ENCODE measurements at places on chromosomes 12 and 14. TPM values are rescaled to one million over a fixed set of nuclear protein-coding genes. Genes with fewer than 3 reads are reported as not detected.

- DNase-seq: no peak
Measured at GRCh38 chr12:4743046-4743445, 22.8 kb downstream of the GALNT8 start.

The TEDC1 gene
- total RNA-seq: 3.5 TPM

- no peak for DNase-seq
Measured at GRCh38 chr14:58760121-58760520, 122.4 kb downstream of the DACT1 start.

DNA sequence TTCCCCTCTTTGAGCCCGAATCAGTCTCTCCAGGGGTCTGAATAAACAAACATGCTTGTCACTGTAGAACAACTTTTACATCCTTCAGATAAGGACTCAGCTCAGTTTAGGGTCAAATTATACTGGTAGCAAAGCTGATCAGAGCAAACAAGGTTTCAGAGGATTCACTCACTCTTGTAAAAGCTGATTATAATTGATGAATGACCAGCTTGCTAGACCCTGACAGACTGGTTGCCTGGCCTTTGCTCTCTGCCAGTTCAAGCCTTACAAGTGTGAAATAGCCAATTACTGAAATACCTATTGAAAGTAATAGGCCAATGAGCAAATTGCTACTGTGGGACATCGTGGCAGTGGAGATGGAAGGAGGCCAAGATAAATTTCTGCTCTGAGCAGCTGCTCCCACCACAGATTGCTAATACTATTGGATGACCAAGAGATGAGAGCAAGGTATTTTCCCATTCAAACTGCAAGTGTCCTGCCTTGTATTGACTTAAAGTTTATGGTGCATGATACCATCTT, 177.6 kb downstream of the PDZRN4 start:
- DNase-seq: no peak

The TRIM9 gene
- total RNA-seq: 0.67 TPM

The CD27 gene
- not detected for total RNA-seq

DNA sequence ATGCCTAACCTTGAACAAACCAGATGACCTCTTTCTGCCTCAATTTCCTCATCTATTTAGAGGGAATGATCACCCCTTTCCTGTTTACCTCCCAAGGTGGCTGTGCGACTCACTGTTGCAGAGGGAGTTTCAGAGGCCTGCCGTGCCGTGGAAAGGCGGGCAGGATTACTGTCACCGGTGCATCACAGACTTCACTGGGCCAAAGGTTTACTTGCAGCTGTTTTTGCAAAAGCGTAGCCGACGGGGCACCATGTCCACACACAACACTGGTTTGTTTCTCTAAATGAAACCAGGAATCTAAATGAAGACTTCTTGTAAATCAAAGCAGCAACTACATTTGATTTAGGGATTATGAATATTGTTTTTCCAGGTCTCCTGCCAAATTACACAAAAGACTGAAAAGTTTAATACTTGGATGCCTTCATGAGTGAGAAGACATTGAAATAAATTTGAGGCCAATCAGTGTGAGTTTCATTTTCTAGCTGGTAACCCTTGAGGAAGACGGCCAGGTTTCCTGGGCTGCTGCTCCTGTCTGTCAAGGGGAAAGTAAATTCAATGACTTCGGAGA, 696.1 kb upstream of the TMEM132C start:
- DNase-seq: no peak

The PIANP gene
- not detected for total RNA-seq

DNA sequence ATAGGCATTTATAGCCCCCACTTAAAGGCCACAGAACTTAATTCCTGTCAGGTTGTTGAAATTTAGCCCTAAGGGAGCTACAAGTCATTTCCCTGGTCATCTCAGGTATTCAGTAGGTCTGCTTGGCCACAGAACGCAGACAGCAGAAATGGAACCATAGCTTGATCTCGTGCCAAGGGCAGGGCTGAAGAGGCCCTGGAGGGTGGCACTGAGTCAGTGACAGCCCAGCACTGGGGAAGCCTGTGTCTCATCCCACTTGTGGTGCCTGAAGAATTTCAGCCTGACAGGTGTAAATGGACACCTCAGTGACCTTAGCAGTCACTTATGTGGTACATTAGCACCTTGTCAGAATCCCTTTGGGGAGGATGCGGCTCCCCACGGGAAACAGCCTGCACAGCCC, 6.6 kb downstream of the PRKAB1 start:
- DNase-seq: no peak

DNA sequence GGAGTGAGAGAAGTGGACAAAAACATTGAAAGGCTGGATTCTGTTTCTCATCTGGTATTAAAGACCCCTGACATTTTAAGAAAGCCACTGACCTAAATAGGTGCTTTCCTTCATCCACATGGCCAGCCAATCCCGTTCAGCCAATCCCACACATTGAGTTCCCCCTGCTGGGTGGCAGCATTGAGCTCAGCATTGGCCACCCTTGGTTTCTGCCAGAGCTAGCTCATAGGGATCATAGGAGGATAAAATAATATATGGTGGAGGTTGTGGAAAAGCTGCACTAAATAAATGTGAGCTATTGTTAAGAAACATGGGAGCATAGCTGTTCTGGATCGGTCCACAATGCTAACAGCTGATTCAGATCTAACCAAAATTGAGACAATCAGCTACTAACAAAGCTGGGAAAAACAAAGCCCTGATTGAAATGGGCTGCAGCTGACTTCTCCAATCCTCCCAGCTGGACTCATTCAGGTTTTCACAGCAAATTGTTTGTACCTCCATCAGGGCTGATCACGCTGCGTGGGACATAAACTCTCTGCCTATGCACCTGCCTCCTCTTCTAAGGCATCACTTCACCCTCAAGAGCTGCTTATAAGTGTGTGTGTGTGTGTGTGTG, 256.5 kb downstream of the EMP1 start:
- DNase-seq: no peak

GRCh38 chr14:50964683-50965390, 20.6 kb upstream of the PYGL start:
- DNase-seq: peak; percentile 96

The CLEC1B gene
- not detected for total RNA-seq

GRCh38 chr14:76007852-76008251, 22.3 kb downstream of the IFT43 start:
- DNase-seq: no peak

The MYF6 gene
- not detected for total RNA-seq

- no peak for DNase-seq
Measured at GRCh38 chr12:124627956-124628355, 60.5 kb upstream of the NCOR2 start.

The CTSG gene
- not detected for total RNA-seq

- no peak for DNase-seq
Measured at GRCh38 chr12:108207791-108208730, 79.0 kb downstream of the WSCD2 start.

- no peak for DNase-seq
Measured at GRCh38 chr14:23052671-23053070, 4.6 kb downstream of the CDH24 start.

GRCh38 chr12:27635349-27635972, 60.8 kb upstream of the REP15 start:
- peak; percentile 46 for DNase-seq

GRCh38 chr12:47982770-47983169, 19.4 kb downstream of the TMEM106C start:
- no peak for DNase-seq

The SSPN gene
- total RNA-seq: 1.4 TPM

DNA sequence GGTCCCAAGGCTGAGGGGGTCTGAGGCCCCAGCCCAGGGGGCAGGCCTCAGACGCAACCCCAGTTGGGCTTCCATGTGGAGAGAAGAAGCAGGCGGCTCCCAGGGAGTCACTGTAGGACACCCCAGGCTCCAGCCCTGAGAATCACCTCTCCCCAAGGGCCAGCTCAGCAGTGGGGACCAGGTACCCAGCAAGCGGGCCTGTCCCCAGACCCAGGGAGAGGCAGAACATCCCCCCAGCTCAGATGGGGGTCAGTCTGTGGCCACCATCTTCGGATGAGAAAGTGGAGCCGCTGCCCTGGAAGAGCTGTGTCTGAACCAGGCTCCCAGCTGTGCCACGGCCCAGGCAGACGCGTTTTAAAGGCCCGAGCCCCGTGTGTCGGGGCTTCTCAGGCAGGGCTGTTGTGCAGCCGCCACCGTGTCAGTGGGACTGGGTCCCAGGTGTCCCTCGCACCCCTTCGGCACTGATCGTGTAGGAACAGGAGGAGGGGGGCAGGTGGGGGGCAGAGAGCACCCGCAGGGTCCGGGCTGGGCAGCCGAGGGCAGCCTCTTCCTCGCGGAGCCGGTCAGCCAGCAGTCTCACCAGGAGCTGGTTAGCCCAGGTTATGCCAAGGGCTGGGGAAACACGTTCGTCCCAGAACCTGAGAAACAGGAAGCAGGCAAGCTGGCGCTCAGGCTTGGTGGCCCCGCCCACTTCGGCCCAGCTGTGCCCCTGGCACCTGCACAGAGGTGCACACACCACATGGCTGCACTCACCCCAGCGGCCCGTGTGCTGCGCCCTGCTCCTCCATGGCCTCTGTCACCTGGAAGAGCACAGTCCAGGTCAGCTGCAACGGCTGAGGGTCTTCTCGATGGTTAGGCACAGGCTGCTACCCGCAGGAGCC, 16.6 kb downstream of the XRCC3 start:
- DNase-seq: no peak

- DNase-seq: no peak
Measured at GRCh38 chr12:55733021-55733555, 4.3 kb upstream of the CD63 start.

DNA sequence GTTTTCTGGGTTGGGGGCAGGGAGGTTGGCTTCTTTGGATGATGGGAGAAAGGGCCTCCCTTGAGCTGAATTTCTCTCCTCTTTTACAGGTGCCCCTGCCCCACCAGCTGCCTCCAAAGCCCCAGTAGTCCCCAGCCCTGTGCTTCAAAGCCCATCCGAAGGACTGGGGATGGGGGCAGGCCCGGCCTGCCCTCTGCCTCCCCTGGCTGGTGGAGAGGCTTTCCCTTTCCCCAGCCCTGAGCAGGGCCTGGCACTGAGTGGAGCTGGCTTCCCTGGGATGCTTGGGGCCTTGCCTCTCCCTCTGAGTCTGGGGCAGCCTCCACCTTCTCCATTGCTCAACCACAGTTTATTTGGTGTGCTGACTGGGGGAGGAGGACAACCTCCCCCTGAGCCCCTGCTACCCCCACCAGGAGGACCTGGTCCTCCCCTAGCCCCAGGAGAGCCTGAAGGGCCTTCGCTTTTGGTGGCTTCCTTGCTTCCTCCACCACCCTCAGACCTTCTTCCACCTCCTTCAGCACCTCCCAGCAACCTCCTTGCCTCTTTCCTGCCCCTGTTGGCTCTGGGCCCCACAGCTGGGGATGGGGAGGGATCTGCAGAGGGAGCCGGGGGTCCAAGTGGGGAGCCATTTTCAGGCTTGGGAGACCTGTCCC, 4.0 kb downstream of the MBD6 start:
- DNase-seq: no peak

GRCh38 chr12:115785548-115785947, 491.9 kb downstream of the MED13L start:
- no peak for DNase-seq

DNA sequence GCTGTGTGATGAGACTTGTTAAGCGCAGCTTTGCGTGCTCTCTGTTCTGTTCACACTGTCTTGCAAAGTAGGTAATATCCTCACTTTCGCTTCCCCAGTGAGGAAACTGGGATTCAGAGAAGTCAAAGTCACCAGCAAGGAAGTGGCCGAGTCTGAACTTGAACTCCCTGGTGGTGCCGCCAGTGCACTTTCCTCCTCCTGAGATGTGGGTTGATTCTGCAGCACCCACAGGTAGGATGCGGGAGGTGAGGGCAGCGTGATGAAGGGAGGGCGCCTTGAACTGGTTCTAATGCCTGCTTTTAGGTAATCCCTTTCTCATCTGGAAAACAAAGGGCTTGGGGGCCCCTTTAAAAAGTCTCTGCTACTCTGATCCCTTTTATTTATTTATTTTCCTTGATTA, 54.9 kb upstream of the IGF1 start:
- no peak for DNase-seq

- no peak for DNase-seq
Measured at GRCh38 chr14:71408362-71409030, 501.2 kb downstream of the PCNX1 start.

DNA sequence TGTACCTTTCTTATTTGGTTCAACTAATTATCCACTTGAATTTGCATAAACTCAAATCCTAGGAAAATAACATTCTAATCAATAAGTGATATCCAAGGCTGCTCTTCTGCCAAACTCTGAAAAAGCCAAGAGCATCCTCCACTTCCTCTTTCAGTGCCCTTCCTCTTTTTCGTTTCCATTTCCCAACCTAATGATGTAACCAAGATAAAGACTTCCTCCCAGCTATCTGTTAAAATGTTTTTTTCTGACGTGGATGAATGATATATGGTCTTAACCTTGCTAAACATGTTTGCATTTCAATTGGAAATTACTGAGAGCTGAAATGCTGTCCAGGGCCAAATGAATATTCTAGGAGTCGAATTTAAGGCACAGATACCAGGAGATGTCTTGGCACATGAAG, 459.5 kb upstream of the PDE3A start:
- DNase-seq: no peak

GRCh38 chr12:17134315-17134714, 528.4 kb upstream of the LMO3 start:
- no peak for DNase-seq

DNA sequence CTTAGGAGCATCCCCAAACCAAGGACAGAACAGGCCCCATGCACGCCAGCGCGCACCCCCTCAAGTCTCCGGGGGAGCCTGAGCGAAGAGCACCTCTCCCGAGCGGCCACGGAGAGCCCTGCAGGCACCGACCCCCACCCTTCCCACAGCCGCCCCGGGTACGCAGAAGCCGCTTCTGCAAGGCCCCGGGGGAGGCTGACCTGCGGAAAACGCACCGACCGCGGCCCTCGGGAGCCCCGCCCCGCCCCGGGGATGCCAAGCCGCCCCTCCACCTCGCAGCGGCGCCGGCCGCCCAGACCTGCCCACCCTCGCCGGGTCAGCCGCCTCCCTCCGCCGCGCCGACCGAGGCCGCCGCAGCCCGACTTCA, 385 bp downstream of the CAPRIN2 start:
- no peak for DNase-seq

The PTHLH gene
- 106 TPM for total RNA-seq

GRCh38 chr12:6494968-6495367, 1.1 kb downstream of the NCAPD2 start:
- peak; percentile 25 for DNase-seq

- DNase-seq: no peak
Measured at GRCh38 chr12:109987615-109988014, 8.6 kb downstream of the GIT2 start.
